ENCODE measurements at places on chromosomes 12 and 14.

DNA sequence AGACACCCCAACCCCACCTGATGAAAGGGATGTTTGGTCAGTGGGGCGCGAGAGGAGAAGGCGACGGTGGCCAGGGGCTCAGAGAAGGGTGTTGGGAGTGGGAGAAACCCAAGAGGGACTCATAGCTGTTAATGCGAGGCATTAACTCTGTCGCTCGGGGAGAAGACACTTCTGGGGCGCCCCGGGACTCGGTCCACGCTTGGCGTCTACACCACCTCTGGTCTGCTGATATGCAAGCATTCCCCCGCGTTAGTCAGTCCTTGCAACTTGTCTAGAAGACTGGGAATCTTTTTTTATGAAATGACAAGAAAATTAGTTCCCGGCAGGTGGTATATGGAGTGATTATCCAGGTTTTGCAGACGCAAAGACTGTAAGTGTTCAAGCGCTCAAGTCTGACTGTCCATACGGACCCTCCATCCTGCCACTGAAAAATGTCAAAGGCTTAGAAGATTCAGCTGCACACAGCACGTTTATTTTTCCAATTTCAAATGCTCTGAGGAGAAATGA lies 360 bp upstream of the SLC35F4 start:
- DNase-seq, result no peak

DNA sequence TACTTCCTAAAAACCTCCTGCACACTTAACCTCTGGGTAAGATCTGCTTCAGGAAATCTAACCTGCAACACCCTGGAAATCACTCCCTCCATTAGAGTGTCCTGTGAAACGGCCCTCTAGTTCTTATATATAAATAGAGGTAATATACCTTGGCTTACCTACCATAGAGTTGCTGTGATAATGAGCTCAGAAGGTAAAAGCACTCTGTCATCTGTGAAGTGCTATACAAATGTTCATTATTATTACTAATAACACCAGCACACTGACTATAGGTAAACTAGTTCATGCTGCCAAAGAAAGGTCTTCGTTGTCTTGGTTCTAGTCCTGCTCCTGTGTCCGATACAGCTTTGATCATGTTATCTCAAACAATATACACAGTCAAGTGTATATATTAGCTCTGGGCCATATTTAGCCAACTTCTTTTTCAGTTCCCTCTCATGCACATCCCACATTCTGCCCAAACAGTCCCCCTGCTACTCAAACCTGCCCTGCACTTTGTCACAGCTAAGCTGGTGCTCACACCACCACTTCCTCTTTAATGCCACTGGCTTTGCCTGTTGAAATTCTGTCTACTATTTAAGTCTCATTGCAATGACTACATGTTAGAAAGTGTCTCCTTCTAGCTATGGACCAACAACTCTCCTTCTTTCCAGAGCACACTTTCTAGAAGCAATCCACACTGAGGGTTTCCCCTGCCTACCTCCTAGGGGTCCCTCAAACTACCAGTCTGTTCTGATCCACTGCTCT lies 5.1 kb downstream of the E2F7 start:
- no peak for DNase-seq

GRCh38 chr12:69102856-69103255 lies 136.5 kb upstream of the CPSF6 start:
- DNase-seq, result no peak

DNA sequence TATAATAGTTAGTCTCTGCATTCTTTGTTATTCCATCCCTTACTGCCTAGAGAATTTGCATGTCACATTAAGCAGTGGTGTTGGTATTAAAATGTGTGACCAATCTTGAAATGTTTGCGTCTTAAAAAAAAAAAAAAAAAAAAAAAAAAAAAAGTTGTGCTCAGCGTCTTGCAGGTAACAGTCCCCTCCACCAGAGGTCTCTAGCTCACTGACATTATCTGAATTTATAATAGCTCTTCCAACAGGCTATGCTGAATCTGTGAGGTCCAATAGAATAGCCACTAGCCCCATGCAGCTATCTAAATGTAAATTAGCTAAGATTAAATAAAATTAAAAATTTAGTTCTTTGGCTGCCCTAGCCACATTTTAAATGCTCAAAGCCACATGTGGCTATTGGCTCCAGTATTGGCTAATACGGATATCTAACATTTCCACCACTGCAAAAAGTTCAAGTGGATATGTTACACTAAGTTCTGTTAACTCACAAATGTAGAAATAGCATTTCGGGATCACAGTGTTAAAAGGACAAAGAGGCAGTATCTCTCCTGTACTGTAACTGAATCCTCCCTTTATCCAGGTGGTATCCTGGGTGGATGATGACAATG lies 28.7 kb downstream of the NKX2-8 start:
- DNase-seq, result no peak

GRCh38 chr12:75754141-75754540 lies 242.7 kb upstream of the KRR1 start:
- DNase-seq, result no peak

- no peak for DNase-seq
Measured at GRCh38 chr12:94109160-94109559, 39.2 kb upstream of the PLXNC1 start.

DNA sequence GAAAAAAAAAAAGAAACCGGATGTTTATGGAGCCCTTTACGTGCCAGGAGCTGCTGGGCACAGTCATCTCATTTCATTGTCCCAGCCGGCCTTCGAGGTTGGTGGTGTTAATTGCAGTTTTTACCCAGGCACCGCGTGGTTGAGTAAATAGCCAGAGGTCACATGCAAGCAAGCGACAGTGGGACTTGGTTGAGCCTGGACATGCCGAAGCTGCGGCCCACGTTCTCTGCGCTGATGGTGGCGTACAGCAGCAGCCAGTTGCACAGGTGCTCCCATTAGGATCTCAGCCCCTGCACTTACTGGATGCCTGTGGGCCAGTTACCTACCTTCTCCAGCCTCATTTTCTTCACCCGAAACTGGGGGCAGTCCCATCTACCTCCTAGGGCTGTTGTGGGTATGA lies 54.0 kb downstream of the TSPAN9 start:
- DNase-seq, result no peak

- DNase-seq, result no peak
Measured at GRCh38 chr14:75702616-75703261, 41.7 kb downstream of the TTLL5 start.

- DNase-seq, result no peak
Measured at GRCh38 chr12:32134101-32134888, 27.6 kb downstream of the BICD1 start.

DNA sequence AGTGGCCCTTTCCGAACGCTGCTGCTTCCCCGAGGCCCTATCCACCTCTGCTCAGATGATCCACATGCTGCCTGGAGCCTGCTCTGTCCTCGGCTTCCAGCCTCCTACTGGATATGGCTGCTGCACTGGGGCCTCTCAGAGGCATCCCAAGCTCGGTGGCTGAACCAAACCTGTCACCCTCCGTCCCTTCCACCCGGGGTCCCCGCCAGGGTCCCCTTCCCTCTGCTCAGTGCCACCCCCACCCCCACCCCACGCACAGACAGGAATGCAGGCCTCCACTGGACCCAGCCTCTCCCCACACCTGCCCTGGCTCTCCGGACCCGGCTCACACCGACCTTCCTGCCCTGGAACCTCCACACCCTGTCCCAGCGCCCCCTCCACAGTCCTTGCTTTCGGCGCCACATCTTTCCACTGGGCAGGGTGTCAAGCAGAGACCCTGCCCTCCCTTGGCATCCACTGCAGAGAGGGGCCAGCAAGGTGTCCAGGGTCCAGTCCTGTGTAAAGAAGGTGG lies 6.1 kb downstream of the CEP170B start:
- DNase-seq, result no peak

DNA sequence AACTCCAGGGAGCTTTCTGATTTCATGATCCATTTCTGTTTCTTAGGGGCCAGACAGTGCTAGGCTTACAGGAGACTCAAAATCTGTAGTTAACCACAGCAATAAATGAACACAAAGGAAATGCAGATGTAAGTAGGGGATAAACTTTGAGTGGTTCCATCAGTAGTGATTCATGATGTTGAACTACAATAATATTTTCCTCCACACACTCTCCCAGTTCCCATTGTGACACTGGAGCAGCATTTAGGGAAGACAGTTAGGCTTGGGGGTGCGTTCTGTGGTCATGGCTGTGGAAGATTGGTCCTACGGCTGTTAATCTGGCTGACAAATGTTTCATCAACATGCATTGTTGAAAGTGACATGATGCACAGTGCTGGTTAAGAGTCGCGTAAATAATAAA lies 66.9 kb downstream of the HMGA2 start:
- no peak for DNase-seq

GRCh38 chr14:51097287-51097686 lies 2.4 kb upstream of the TRIM9 start:
- DNase-seq, result no peak

DNA sequence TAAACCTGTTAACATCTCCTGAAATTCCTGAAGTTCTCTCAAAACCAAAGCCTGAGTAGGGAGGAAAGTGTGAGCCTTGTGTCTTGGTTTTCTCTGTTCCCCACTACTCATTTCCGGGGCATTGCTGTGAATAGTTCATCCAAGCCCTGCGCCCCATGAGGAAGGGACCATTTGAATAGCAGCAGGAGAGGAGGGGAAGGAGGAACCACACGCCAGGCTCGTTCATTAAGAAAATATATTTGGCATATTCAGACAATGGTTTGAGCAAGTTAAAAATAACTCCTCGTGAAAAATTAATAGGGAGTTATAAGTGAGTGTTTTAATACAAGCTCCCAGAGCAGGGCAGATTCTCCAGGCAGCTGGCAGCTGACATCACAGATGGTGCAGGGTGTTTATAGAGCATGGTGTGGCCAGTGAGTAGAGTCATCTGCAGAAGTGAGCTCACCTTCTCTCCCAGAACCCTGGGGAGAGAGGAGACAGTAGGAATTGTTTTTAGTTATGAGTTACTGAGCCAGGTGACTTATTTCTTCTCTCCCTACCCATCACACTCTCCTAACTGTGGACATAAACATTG lies 29.5 kb upstream of the CISTR start:
- no peak for DNase-seq

DNA sequence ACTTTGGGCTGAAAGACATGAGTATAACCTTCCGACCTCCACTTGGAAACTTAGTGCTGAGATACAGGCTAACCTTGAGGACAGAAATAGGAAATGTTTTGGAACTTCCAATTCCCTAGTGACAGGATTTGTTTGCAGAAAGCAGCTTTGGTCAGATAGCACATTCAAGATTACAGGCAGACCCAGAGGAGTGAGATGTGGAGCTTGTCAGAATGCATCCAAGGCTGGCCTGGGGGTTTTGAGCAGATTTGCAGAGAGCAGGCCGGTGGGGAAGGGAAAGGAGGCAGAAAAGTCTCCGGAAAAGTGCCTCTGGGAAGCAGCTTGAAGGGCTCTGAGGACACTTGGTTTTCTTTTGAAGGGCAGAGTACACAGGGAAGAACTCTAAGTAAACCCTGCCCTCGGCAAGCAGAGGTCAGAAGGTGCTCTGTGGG lies 180.3 kb downstream of the ETV6 start:
- DNase-seq, result no peak

DNA sequence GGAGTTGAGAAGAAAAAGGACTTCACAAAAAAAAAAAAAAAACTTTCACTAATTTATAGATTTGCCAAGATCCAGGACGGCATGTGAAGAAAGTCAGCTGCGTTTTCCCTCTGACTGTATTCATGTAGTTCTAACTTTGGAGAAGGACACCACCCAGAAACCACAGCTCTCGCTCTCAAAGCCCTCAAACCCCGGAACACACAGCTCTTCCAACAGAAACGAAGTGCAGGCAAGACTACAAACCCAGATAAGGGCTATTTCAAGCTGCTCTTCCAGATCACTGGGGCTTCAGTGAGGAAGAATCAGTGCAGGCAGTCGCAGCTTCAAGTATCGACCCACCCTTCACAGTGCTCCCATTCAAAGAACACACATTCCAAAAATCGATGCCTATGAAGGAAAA lies 13.2 kb downstream of the KCNH5 start:
- DNase-seq, result no peak

DNA sequence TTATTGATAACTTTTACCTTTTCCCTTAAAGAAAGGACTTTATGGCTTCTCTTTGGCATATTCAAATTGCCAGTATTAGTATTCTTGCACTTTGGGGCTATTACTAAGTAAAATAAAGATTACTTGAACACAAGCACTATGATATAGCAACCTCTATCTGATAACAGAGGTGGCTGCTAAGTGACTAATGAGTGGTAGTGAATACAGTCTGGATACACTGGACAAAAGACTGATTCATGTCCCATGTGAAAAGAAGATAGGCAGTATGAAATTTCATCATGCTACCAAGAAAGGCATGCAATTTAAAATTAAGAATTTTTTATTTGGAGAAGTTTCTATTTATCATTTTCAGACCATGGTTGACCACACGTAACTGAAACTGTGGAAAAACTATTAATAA lies 399.9 kb downstream of the FSCB start:
- DNase-seq, result no peak

DNA sequence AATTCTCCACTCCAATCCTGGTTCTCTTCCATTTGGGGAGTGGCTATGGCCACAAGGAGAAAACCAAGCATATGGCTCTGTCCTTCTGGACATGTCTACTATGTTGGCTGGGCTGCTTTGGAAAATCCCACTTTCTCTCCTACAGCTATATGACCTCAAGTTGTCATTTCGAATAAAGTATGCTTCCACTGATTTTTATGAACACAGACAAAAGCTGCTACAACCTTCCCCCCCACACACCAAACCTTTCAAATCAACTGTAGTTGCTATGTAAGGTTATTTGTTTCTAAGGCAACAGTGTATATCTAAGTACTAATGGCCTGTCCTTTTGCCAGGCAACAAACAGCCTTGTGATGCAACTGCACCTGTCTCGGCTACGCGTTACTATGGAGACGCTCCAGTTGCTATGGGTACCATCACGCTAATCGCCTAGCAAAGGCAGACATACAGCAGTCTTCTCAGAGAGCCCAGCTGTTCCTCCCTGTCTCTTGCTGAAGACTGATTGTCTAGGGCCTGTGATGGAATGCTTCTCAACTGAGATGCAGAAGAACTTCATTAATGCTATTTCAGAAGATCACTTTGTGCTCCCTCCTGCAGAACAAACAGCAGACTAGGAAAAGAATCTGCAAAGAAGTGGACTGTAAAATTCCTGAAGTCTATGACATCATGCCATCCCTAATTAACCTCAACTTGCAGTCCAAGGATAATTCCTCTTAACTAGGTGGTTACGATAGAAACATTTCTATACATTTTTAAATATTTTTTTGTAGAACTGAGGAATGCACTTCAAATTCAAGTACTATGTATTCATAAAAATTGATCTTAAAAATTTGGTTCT lies 67.6 kb downstream of the FOXN3 start:
- no peak for DNase-seq

- no peak for DNase-seq
Measured at GRCh38 chr14:88264116-88264515, 59.0 kb downstream of the KCNK10 start.

DNA sequence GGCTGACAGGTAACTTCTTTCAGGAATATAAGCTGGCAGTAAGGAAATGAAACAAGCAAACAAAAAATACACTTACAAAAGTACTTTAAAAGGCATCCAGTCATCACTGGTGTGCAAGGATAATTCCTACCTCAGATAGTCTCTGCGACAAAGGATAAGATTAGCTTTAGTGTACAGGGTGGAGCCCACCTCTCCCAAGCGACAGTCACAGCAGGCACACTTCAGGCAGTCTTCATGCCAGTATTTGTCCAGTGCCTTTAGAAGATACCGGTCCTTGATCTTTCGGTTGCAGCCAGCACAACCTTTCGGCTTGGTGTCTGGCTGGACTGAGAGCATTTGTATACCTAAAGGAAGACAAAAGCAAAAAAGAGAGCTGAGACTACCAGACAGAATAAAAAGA lies 5.4 kb downstream of the LMO3 start:
- DNase-seq, result no peak

- no peak for DNase-seq
Measured at GRCh38 chr12:27560126-27560525, 36.1 kb downstream of the PPFIBP1 start.
